NCI-H2107 (cell line): ENCODE measurements at places on chromosomes 3 and 15.

GRCh38 chr3:178255315-178255714, 280.9 kb upstream of the KCNMB2 start:
- no peak for DNase-seq

GRCh38 chr15:88747631-88748030, 55.6 kb upstream of the ACAN start:
- DNase-seq, result no peak

DNA sequence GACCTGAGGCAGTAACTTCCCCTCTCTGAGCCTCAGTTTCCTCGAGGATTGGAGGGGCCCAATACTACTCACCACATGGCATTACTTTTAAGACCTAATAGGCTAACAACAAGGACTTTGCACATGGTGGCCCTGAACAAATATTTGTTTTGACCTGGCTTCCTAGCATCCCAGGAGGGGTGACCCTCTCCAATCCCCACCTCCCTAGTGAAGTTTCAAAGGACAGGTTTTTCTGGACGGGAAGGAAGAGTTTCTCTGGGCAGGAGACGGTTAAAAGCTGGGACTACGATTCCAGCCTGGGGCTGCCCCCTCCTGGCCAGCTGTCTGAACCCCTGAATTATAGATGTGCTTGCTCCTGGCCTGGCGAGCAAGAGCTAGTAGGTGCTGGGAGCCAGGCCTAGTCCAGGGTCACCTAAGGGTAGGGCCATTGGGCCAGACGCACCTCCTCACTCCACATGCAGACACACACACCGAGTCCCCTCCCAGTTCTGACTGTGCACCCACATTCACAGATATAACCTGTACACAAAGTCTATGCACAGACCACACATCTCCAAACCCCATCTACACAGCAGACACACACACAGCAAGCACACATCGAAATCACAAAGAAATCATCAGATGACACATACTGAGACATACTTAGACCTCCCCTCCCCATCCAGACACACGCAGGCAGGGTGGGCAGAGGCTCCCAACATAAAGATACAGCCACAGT, 2.7 kb upstream of the ISL2 start:
- DNase-seq, result no peak

- no peak for DNase-seq
These were observed 205.9 kb upstream of the HES1 start for GRCh38 chr3:193929921-193930646.

GRCh38 chr3:5731100-5731499, 543.6 kb downstream of the EDEM1 start:
- DNase-seq, result no peak

DNA sequence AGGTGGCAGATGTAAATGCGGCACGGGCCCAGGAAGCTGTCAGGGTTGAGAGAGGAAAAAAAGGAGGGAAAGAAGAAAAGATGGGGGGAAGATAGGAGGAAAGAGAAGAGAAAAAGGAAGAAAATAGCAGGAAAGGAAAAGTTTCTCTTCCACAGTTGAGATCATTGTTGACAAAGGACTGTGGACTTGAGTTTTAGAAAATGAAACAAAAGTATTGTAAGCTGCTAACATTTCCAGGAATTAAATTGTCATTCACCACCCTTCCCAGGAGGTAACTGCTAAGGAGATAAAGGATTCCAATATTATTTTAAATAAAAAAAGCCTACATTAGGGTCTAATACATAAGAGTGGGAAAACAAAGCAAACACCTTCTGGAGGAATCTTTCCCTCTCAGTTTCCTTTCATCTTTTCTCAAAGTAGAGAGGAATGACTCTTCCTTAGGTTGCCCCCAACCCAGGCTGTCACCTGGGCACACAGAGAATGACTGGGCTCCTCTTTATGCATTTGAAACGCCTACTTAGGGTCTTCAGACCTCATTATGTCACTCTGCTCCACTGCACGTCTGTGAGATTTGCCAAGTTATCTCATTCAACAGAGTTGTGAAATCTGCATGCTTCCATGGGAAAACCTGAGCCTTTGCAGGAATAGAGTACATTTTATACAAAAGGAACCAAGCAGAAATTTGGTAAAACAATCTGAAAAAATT, 194.0 kb downstream of the TNIK start:
- no peak for DNase-seq

DNA sequence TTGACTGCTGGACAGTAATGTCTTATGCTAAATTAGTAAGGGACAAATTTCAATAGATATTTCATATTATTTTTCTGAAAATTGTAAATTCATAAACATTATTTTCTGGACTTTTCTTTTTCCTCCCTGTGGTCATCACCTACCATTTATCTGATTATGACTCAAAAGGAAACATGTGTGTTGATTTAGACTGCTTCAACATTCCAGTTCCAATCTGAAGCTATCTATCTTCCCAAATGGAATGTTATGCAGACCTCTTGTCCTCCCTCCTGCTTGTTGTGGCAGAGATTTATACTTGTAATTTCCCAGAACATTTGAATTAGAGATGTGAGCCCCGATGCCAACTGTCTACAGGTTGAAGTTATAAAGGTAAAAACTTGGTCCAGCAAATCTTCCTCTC, 803.4 kb downstream of the TUSC7 start:
- DNase-seq, result no peak

GRCh38 chr15:38846346-38846745, 281.7 kb upstream of the RASGRP1 start:
- no peak for DNase-seq

DNA sequence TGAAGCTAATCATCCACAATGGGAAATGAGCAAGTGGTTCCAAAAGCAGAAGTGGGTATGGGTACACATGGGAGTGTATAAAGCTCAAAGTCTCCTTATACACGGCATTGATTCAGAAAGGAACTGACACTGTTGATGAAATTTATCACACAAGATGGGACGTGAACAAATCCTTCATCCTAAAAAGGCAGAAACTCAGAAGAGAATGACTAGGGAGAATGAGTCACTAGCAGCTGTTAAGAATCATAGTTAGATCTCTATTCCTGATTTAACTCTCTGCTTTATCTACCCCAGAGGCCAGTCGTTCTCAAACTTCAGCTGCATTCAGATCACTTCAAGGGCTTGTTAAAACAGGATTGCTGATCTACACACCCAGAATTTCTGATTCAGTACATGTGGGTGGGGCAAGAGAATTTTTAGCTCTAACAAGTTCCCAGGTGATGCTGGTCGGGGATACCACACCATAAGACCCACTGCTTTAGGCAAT, 97.7 kb upstream of the PHLDB2 start:
- no peak for DNase-seq

DNA sequence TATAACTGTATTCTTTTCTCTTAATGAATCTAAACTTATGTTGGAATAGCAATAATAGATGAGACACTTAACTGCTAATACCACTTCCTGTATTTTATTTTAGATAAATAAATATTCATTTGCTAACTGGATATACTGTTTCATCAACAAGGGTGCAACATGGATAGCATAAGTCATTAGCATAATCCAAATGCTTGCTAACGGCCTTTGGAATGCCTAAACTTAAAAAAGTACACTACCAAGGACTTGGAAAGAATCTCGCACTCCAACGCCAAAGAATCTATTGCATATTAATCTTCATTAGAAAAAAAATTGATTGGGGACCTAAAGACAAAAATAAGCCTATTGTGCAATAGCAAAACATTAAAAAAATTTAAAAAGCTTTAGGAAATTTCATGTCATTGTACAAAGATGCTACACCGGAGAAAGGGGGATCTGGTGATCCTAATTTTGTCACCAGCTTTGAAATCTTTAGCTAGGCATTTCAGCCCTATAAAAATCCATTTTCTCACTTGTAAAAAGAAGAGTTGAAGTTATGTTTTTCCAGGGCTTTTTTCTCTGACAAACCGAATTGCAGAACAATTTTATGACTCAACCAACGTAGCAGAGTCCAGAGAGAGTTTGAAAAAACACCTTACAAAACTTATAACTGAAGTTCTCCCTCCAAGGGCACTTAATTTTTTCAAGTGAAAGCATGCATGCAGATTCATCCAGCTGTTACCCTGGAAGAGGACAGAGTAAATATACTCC, 4.1 kb downstream of the VGLL3 start:
- DNase-seq, result no peak

DNA sequence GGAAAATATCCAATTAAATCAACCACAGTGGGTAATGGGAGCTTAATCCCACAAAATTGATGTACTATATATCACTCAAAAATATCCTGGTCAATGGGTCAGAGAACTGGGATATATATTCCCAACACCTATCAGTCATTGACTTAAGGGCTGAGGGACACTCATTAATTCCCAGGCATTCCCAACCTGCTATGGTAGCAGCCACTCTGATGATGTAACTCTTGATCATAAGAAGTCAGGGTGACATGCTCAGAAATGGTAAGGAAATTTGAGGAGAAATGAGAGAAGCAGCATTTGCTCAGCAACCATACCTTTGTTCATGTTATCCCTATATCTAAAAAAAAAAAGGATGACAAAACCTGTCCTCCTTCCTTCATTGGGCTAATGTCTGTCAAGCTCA, 3.1 kb upstream of the PLOD2 start:
- no peak for DNase-seq

DNA sequence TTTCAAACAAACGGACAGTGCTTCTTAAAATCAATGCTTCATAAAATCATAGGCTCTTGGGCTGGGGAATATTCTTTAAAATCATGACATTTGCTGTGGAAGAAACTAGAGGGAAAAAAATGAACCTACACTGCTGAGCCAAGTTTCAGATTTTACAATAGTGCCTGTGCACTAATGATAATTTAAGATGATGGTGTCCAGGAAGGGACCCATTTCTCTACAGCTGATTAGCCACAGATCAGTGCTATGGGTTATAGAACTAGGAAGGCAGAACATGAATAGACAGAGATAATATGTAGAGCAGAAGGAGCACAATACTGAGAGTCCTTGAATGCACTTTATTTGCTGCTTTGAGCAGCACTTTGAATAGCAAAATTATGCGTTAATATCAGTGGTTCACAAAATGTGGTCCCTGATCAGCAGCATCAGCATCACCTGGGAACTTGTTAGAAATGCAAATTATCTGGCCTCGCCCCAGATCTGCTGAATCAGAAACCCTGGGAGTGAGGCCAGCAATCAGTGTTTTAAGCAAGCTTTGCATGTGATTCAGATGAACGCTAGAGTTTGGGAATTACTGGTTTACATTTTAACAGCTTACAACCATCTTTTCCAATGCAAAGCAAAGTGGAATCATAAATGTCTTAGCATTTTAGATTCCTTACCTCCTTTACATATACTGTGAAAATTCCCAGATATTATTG, 135.8 kb upstream of the ANKRD28 start:
- no peak for DNase-seq

GRCh38 chr3:142656575-142656974, 60.4 kb downstream of the PLS1 start:
- no peak for DNase-seq

GRCh38 chr3:14767245-14768051, 51.3 kb upstream of the FGD5 start:
- DNase-seq, result no peak

- no peak for DNase-seq
These were observed 118.3 kb upstream of the NEO1 start for GRCh38 chr15:72933976-72934375.

GRCh38 chr3:160451602-160452001, 2.0 kb upstream of the TRIM59 start:
- DNase-seq, result no peak

GRCh38 chr3:157906627-157907026, 199.6 kb downstream of the SHOX2 start:
- no peak for DNase-seq

DNA sequence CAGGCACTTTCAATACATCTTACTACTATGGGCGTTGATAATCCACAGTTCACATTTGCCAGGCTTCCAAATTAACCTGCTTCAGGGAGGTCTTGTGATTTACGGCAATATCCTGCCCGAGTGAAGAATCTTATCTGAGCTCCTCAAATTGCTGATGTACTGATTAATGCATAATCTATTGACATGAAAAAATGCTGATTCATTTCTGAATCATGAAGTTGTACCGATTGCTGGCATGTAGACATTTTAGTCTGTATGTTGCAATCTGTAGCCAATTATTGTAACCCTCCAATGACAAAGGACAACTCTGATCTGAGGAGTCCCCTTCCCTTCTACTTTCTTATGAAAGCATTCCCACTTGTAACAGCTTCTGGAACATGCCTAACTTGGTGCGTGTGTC, 97.2 kb downstream of the SEC22A start:
- no peak for DNase-seq

GRCh38 chr3:116140100-116140689, 305.1 kb downstream of the LSAMP start:
- no peak for DNase-seq

GRCh38 chr15:25183581-25184251, 228.9 kb downstream of the SNRPN start:
- no peak for DNase-seq

DNA sequence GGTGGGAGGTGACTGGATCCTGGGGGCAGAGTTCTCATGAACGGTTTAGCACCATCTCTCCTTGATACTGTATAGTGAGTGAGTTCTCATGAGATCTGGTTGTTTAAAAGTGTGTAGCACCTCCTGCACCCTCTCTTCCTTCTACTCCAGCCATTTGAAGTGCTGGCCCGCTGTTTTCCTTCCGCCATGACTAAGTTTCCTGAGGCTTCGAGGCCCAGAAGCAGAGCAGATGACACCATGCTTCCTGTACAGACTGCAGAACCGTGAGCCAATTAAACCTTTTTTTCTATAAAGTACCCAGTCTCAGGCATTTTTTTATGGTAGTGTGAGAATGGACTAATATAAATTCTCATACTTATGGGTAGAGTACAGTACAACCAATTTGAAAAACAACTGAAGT, 123.6 kb upstream of the BHLHE40 start:
- no peak for DNase-seq

GRCh38 chr3:160691962-160692361, 15.0 kb downstream of the ARL14 start:
- DNase-seq, result no peak

GRCh38 chr3:188154809-188155574, 1.0 kb downstream of the LPP start:
- no peak for DNase-seq

GRCh38 chr3:117486719-117487716, 777.4 kb downstream of the TUSC7 start:
- no peak for DNase-seq

- no peak for DNase-seq
These were observed 48.2 kb downstream of the MAP3K13 start for GRCh38 chr3:185411133-185411532.

DNA sequence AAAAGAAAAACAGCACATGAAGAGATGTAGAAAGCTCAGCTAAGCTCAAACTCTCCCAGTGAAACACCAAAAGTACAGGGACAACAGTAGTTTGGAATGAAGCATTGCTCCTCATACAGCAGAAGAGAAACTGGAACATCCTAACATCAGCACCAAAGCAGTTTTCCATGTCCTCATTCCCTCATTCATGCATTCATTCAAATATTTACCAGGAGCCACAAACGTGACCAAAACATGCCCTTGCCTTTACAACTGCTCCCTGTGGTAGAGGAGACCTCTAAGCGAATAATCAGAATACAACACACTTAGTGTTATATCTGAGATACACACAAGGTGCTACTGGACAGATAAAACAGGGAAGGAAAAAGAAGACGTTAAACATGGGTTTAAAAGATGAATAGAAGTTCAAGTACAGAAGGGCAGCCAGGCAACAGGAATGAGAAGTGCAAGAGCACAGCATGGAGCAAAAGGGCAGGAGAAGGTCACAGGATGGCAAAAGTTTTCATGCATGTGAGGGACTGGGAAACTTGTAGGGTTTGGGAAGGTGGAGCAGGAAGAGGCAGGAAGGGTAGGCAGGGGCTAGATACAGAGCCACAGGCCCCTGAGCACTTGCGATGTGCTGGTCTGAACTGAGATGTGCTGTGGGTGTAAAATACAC, 58.5 kb upstream of the LMCD1 start:
- no peak for DNase-seq

GRCh38 chr3:14631101-14631497, 20.5 kb upstream of the CCDC174 start:
- no peak for DNase-seq
